NCI-H69 (cell line): ENCODE measurements at places on chromosomes 6 and 20.

GRCh38 chr6:29861521-29862255 lies 34.1 kb downstream of the HLA-G start:
- no peak for DNase-seq

DNA sequence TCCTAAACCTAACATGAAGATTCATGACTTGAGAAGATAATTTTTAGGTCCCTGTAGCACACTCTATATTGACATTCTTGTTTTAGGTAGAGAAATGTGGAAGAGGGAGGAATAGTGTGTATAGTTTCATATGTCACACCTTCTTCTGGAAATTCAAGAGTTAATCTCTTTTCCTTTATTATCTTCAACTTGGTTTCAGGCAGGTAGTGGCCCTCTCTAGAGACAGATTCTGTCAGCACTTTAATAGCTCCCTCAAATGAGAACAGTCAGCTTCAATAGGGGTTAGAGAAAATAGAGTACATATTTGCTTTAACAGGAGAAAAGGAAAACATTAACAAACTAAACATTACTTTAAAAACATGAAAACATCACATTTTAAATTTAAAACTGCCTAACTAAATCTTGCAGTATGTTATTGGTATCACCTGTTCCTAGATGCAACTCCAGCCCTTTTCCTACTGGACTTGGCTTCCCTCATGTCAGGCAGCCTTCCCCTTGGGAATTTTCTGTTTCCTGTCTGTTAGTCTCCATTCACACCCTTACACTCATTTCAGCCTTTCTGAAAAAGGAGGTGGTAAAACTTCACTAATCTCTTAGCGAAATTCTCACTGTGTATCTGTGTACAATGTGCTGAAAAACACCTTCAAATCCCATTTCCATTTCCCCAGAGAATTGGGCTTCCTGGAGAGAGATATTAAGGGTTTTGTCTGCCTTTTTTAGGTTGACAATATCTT lies 192.3 kb upstream of the RNF217 start:
- peak; percentile 94 for DNase-seq

DNA sequence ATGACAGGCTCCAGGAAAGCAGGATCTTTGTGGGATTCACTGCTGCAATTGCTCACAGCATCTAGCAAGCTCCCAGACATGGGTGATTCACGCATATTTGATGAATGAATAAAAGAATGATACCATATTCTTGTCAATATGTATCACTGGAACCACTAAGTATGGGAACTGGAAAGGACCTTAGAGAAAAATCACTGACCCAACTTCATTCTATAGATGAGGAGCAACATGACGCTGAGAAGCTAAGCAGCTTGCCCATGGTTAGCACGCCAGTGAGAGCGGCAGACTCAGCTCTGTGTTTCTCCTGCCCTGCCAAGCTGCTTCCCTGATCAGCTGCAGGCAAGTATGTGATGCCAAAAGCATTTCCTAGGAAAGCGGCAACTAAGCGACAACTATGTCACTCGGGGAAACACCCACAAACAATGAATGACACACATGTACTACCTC lies 66.8 kb downstream of the PPP1R3G start:
- DNase-seq, result no peak

GRCh38 chr6:92879526-92879925 lies 539.8 kb downstream of the EPHA7 start:
- no peak for DNase-seq

GRCh38 chr20:19074828-19075516 lies 137.5 kb upstream of the SLC24A3 start:
- DNase-seq, result peak; percentile 66

GRCh38 chr6:41092421-41093140 lies 19.8 kb downstream of the NFYA start:
- peak; percentile 54 for DNase-seq

DNA sequence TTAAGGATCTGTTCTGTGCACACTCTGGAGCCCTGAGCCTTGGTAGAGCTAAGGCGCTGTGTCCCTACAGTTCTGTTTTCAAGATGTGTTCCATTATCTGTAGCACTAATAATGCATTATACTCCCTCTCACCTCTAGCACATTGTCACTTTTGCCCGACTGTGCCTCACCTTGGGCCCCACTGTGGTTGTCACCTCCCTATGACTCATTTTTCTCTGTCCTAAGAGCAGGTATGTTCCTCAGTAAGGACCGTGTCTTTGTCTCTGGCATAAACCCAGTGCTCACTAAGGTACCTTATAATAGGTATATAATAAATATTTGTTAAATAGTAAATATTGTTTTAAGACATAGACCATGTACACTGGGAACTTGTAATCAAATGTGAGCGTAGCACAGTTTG lies 942.5 kb upstream of the CITED2 start:
- no peak for DNase-seq

- DNase-seq, result no peak
These were observed 38.7 kb upstream of the AFDN start for GRCh38 chr6:167787896-167788562.

- no peak for DNase-seq
These were observed 382.3 kb downstream of the CD83 start for GRCh38 chr6:14499841-14500240.

GRCh38 chr6:28474441-28475219 lies 31.3 kb upstream of the ZSCAN23 start:
- DNase-seq, result peak; percentile 87

GRCh38 chr6:136383268-136383937 lies 93.8 kb upstream of the BCLAF1 start:
- no peak for DNase-seq

- no peak for DNase-seq
These were observed 30.8 kb downstream of the METTL24 start for GRCh38 chr6:110327391-110327790.

DNA sequence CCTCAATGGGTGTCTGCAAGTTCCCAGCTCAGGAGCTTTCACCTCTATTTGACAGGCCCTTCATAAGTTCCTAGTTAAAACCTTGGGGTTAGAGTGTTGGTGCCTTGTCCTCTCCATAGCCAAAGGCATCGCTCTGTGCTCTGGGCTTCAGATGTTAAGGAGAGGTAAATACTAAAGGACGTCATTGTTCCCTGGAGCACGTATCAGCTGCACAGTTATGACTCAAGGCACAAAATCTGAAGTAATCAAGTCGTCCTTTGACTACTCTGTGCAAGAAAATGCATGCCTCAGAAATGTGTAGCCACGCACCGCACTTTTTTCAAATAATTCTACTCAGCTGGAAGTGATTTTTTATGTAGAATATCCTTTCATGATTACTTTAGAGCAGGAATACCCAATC lies 240.8 kb upstream of the QKI start:
- DNase-seq, result no peak

DNA sequence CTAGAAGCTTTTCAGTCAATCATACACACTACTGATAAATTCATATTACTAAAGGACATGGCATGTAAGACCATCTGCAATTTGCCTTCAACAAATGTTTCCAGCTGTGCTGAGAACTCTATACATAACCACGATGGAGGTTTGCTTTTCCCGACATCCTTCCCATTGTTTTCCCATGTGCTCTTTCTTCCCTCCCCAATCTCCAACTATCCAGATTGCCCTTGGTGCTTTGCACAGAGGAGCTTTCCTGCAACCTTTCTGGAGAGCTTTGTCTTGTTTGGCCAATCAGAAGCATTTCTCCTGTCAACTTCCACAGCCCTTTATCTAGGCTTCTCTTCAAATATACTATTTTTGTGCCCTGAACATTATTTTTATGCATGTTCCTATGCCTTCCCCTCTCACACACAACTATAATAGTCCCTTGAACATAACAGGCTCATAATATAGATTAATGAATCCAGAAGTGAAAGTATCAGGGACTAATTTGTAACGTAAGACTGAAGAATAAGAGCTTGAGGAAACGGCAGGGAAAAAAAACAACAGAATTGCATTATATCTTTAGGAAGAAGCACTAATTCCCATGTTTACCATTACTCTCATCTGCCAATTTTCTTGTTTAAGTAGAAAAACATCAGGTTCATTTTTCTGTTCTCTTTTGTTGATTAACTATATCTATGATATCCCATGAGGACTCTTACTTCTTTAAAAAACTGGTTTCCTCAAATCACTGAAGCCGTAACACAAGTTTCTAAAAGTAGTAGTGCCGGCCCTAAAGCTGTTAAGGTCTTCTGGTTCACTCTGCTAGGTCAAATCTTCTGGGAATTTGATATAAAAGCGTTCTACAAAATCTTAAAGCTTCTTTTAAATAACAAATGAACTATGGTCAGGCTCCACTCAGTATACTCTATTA lies 20.1 kb downstream of the SMLR1 start:
- DNase-seq, result no peak

GRCh38 chr6:106309766-106310373 lies 15.7 kb downstream of the ATG5 start:
- peak; percentile 18 for DNase-seq

DNA sequence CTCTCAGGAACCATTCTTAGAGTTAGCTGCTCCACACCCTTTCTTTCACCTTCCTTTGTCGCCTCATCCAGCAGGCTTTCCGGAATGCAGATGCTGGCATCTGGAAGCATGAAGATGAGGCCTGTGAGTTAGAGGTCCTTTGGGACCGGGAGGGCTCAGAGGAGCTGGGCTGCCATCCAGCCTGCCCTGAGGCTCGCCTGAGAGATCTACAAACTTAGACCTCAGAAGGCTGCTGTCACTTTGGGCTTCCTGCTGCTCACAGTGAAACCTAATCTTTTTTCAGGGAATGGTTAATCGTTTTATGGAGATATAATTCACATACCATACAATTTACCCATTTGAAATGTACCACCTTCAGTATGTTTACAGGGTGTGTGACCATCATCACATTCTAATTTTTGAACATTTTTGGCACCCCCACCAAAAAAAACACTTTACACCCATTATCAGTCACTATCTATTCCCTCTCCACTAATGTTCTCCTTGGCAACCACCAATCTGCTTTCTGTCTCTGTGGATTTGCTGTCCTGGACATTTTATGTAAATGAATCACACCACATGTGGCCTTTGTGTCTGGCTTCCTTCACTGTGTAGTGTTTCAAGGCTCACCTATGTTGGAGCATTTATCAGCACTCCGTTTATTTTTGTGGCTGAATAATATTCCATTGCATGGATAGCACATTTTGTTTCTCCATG lies 20.0 kb upstream of the MPC1 start:
- peak; percentile 76 for DNase-seq

DNA sequence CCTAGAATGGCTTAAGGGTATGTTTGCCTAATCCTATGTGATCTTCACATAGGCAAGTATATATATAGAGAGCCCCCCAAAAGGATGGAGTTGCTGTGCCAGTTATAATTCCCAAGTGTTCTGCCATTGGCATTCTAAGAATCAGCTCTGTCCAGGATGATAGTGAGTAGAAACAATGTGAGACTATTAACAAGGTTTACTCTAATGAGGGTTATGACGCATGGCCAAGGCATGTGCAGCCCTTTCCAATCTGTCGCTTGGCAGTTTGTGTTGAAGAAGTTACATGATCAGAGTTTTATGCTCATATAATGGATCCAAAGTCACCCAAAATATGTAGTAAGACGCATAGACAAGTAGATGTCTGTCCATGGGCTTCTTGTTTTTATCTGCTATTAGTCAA lies 33.6 kb downstream of the VGLL2 start:
- DNase-seq, result no peak

GRCh38 chr20:51023617-51024155 lies 779 bp upstream of the KCNG1 start:
- no peak for DNase-seq

- DNase-seq, result no peak
These were observed 656.0 kb upstream of the ID4 start for GRCh38 chr6:19181211-19181610.

GRCh38 chr6:131182991-131183425 lies 47.7 kb downstream of the AKAP7 start:
- peak; percentile 59 for DNase-seq

GRCh38 chr6:12963567-12963966 lies 247.0 kb downstream of the PHACTR1 start:
- no peak for DNase-seq

- DNase-seq, result peak; percentile 86
These were observed 32.4 kb upstream of the TPBG start for GRCh38 chr6:82331031-82331773.

GRCh38 chr6:56541030-56541600 lies 101.6 kb downstream of the DST start:
- peak; percentile 85 for DNase-seq

DNA sequence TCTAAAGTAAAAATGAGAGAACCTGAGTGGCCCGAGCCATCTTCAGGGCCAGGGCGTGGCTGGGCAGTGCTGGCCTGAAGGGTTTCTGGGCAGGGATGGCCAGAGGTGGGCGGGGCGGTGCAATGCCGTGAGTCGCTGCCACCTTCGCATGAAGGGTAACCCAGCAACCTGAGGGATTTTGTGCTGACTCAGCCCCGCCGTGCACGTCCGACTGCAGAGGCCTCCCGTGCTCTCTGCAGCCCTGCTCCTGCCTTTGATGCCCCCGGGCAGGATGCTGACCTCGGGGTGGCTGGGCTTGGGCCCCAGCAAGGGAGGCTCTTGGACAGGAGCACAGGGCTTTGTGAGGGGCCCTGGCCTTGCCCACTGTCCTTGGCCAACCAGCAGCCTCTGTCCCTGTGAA lies 81.7 kb upstream of the GATA5 start:
- no peak for DNase-seq

DNA sequence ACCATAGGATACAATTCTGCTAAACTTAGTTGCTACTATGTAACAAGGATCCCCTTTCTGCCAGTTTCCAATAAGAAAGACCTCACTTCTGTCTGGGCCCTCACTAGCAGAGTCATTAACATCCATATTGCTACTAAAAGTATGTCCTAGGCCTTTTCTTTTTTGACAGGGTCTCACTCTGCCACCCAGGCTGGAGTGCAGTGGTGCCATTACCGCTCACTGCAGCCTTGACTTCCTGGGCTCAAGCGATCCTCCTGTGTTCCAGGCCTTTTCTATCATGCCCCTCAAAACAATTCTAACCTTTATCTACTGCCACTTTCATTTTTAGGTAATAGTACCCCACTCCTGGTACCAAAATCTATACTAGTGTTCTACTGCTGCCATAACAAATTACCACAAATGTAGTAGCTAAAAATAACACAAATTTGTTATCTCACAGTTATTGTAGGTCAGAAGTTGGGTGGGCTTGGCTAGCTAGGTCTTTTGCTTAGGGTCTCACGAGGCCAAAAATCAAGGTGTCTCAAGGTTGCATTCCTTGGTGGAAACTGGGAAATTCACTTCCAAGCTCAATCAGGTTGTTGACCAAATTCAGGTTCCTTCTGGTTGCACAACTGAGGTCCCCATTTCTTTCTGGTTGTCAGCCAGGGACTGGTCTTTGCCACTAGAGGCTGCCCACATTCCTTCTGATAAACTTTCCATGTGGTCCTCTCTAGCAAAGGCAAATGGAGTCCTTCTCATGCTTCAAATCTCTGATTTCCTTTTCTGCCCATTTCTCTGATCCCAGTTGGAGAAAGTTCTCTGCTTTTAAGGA lies 3.0 kb downstream of the CSNK2A1 start:
- DNase-seq, result no peak

DNA sequence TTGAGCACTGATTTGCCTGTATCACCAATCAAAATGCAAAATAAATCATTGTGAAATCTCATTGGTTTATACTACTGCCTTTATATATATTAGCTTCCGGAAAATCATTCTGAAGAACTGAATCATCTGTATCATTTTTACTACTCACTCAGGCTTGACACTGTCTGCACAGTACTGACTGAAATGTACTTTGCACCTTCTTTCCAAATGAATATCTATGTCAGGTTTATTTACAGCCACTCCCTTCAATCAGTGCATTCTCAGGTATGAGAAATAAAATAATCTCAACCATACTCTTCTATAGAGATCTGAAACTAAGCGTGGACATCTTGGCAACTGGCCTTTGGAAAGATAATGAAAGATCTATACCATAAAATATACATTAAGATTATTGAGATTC lies 2.7 kb downstream of the KHDRBS2 start:
- DNase-seq, result no peak
